HepG2 (cell line): ENCODE measurements at places on chromosomes 7 and 10.

GRCh38 chr10:63145782-63146181 is 12.7 kb downstream of the NRBF2 start:
- peaks cover 7% of the 10 kb centered on the region; the same call in 2 of the 3 replicates for H3K36me3 ChIP-seq
- no peaks in the 10 kb centered on the region for H3K4me1 ChIP-seq
- no peak overlapping the region for H3K4me3 ChIP-seq
- H3K27me3 ChIP-seq: no peaks in the 10 kb centered on the region
- H3K27ac ChIP-seq: no peak overlapping the region

- no peak for DNase-seq
- no peaks in the 10 kb centered on the region for H3K27me3 ChIP-seq
- H3K36me3 ChIP-seq: peaks cover 12% of the 10 kb centered on the region; the same call in 1 of the 3 replicates
- peaks cover under 1% of the 10 kb centered on the region for H3K4me1 ChIP-seq
- H3K27ac ChIP-seq: no peak overlapping the region
- no peak overlapping the region for H3K4me3 ChIP-seq
Measured at GRCh38 chr7:105886776-105887175, 10.4 kb upstream of the ATXN7L1 start.

DNA sequence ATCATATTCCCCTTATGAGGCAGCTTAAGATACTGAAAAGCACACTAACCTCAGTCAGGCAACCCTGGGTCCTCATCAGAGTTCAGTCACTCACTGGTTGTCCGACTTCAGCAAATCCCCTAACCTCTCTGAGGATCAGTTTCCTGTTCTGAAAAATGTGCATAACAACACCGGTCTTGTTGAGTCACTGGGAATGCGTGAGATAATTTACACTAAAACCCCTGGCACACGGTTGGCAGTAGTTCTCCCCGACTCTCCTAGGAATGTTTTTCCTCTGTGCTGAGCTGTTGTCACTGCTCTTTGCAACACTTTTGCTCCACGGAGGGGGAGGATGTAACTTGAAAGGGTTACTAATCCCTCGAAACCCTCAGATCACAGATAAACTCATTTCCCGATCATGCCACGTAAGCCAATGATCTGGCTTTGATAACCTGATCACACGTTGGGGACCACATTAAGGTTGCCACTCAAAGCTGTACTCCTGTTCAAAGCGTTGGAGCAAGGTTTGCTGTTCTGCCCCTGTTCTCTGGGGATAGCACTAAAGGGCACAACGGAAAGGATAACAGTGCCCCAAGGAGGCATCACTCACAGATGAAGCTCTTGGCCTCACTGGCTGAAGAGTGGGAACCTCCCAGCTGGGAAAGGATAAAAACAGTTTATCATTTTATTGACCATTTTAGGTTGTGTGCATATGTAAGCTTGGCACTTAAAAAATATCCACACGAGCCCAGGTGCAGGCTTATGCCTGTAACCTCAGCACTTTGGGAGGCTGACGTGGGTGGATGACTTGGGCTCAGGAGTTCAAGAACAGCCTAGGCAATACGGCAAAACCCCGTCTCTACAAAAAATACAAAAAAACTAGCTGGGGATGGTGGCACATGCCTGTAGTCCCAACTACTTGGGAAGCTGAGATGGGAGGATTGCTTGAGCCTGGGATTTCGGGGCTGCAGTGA is 5.0 kb upstream of the RBM17 start:
- H3K27ac ChIP-seq: no peak overlapping the region
- H3K4me3 ChIP-seq: no peak overlapping the region
- DNase-seq: no peak
- H3K27me3 ChIP-seq: peaks cover 37% of the 10 kb centered on the region
- peaks cover 10% of the 10 kb centered on the region for H3K4me1 ChIP-seq

GRCh38 chr7:40474790-40475680 is 340.2 kb downstream of the SUGCT start:
- H3K27me3 ChIP-seq: no peaks in the 10 kb centered on the region
- no peak overlapping the region for H3K27ac ChIP-seq
- peaks cover 10% of the 10 kb centered on the region for H3K4me1 ChIP-seq
- no peak for DNase-seq
- no peaks in the 10 kb centered on the region for H3K36me3 ChIP-seq
- no peak overlapping the region for H3K4me3 ChIP-seq
